NCI-H1436 treated with DMSO at 0.1 percent for 48 hours (cell line): ENCODE measurements at places on chromosomes 7 and 10.

- no peak for DNase-seq
Measured at GRCh38 chr10:20059084-20059835, 243.0 kb downstream of the PLXDC2 start.

GRCh38 chr10:15245530-15245929 lies 77.0 kb upstream of the NMT2 start:
- DNase-seq: no peak

GRCh38 chr7:44309271-44310091 lies 15.9 kb downstream of the CAMK2B start:
- DNase-seq: no peak

GRCh38 chr7:144074374-144074773 lies 4.8 kb downstream of the OR2A25 start:
- no peak for DNase-seq

DNA sequence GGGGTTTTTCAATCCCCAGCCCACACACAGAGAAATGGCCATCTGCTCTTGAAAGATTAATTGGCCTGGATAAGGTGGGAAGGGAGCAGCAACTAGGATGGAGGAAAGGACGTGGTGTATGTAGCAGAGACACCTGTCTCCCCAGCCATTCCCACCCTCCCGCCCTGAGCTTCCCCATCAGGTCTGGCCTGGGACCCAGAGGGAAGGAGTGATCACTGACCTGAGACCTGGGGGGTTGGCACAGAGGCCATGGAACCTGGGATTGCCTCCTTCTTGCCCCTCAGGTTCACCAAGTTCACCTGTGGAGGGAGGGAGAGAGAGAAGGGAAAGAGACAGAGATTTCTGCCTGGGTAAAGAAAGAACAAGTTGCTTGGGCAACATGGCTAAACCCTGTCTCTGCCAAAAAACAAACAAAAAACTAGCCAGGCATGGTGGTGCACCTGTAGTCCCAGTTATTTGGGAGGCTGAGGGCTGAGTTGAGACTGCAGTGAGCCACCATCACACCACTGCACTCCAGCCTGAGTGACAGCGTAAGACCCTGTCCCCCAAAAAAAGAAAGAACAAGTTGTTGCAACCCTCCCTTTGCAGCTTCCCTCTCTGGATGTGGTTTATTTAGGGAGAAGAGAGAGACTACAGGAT lies 11.3 kb upstream of the TRPV6 start:
- no peak for DNase-seq

- no peak for DNase-seq
Measured at GRCh38 chr7:137789215-137789882, 57.4 kb downstream of the DGKI start.

- peak; percentile 7 for DNase-seq
Measured at GRCh38 chr10:104580774-104581675, 60.1 kb upstream of the SORCS3 start.

- no peak for DNase-seq
Measured at GRCh38 chr10:132414402-132415016, 17.5 kb downstream of the PWWP2B start.

DNA sequence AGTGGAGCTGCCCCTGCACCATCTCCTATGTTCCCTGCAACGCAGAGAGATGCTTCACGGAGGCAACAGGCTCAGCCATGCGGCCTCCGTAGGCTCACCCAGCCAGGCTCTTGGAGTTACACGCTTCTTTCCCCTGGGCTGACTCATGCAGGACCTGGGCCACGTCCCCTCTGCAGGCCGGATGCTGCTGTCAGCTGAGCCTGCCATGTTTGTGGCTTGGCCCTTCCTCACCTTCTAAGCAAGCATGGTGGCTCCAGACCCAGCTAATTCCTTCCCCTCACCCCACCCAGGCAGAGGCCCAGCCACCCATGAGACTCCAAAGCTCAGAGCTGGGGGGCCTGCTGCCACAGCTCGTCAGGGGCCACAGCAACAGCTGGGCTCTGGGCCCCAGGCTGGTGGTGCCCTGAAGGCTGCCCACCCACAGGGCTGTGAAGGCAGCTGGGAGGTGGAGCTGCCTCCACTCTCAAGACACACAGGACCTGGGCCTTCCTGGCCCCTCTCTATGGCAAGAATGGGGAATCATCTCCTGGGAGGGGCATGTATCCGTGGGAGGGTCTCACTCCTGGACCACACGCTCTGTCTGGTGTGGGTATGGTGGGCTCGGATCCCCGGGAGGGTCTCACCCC lies 219.6 kb downstream of the ELFN1 start:
- no peak for DNase-seq

GRCh38 chr7:31647511-31647910 lies 39.5 kb upstream of the PPP1R17 start:
- no peak for DNase-seq

- no peak for DNase-seq
Measured at GRCh38 chr7:26616235-26616634, 248.2 kb downstream of the SKAP2 start.

DNA sequence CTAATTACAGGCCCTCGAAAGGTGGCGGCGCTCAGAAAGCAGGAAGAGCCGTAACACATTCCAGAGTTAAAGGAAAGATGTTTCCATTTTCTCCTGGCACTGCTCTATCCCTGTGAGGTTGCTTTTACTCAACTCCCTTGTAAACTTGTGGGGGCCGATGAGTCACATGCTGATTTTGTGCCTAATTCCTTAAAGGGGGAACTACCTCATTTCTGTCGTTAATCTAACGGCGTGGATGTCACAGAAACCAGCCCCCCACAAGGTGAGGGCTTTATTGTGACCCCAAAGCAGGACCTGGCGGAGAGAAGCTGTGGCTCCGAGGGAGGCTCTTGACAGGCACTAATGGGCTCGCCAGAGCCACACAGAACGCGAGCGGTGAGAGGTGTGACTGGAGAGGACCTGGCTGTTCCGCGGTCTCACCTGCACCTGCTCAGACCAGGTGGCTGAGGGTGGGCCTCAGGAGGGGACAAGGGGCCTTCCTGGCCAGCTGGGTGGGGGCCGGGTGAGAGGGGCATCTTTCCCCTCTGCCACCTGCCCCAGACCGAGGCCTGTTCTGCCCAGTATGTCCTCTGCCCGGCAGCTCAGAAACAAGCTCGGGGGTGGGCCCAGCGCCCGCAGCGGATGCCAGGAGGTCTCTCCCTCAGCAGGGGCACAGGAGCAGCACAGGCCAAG lies 50.9 kb downstream of the CALML3 start:
- DNase-seq: no peak

DNA sequence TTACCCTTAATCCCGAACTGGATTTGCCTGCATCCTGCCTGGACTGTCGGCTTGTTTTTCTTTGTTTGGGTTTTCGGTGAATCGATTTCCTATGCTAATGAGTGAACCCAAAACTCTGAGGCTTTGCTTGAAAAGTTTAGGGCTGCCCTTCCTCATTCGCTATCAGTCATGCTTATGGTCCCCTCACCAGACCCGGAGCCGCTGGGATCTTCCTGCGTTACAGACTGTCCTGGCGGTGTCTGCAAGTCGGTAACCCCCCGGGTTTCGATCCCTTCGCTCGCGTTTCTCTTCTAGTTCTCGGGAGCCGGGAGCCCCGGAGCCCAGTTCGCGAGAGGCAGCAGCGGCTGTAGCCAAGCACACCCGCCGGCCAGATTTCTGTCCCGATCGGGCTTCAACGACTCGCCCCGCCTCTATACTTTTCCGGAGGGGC lies 2.2 kb downstream of the EMX2 start:
- no peak for DNase-seq

DNA sequence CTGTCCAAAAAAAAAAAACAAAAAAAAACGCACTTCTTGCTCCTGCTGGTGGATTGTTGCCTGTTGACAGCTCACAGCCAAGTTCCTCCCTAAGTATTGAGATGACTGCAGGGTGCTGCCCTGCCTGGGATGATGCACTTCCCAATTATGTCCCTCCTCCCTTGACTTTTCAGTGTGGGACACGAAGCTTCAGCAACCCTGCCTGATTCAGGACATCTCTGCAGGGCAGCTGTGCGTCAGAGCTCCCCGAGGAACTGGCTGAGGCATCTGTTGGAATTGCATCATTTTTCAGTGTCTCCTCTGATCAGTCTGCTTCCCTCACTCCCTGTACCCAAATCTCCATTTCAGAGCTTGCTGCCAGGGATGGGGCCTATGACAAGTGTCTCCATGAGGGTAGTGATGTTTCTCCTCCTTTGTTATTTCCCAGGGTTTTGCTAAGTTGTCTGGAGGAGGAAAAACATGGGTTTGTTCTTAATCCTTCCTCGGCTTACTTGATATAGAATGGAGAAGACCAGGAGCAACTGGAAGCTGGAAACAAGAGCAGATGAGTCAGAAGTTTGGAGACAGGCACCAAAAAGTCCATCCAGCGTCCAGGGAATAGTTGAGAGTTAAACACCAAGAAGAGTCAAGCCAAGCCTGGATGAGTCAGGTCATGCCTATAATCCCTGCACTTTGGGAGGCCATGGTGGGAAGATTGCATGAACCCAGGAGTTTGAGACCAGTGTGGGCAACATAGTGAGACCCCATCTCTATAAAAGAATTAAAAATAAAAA lies 355.1 kb downstream of the GALNT17 start:
- DNase-seq: no peak

GRCh38 chr7:7962851-7963250 lies 5.7 kb upstream of the GLCCI1 start:
- no peak for DNase-seq

- DNase-seq: no peak
Measured at GRCh38 chr10:28400681-28401080, 97.8 kb upstream of the MPP7 start.

DNA sequence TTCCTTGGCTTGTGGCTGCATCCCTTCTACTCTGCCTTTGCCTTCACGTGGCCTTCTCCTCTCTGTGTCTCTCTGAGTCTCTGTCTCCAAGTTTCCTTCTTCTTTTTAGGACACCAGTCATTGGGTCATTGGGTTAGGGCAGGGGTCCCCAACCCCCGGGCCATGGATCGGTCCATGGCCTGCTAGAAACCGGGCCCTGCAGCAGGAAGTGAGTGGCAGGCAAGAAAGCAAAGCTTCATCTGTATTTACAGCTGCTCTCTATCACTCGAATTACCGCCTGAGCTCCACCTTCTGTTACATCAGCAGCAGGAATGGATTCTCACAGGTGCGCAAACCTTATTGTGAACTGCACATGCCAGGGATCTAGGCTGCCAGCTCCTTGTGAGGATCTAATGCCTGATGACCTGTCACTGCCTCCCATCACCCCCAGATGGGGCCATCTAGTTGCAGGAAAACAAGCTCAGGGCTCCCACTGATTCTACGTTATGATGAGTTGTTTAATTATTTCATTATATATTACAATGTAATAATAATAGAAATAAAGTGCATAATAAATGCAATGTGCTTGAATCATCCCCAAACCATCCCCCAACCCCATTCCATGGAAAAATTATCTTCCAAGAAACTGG lies 47.9 kb upstream of the DOCK1 start:
- no peak for DNase-seq

- no peak for DNase-seq
Measured at GRCh38 chr7:55504967-55505658, 67.2 kb downstream of the VOPP1 start.

- no peak for DNase-seq
Measured at GRCh38 chr10:71065659-71066058, 146.7 kb upstream of the UNC5B start.

DNA sequence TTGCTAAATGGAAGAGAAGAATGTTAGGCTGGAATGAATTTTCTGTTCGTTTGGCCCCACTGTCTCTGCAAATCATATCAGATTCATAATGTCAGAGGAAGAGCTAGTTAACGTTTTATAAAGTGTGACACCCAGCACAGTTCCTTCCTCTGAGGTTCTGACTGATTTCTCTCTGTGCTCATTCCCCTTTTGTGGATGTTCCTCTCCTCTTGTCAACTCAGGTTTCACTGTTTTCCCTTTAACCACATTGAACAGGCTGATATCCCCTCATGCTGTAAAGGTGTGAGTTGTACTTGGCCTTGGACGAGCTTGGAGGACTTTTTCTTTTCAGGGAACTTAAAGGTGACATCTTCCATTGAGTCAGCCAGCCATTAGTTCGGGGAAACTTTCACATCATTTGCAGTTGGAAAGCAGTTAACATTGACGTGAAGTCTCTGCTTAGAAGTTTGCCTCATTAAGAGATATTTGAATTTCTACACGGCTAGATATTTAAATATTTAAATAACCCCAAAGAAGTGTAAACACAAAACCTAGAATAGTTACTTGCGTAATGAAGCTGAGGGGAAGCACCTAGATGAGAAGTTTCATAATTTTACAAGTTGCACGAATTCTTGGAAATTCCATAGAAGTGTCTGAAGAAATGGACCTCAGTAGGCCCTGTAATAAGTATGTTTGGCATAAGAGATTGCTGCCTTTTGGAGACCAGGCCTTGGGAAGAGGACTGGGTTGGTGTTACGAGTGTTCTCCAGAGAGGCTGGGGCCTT lies 101.5 kb upstream of the EGR2 start:
- DNase-seq: no peak

GRCh38 chr10:60816628-60817397 lies 38.5 kb downstream of the CDK1 start:
- DNase-seq: no peak

DNA sequence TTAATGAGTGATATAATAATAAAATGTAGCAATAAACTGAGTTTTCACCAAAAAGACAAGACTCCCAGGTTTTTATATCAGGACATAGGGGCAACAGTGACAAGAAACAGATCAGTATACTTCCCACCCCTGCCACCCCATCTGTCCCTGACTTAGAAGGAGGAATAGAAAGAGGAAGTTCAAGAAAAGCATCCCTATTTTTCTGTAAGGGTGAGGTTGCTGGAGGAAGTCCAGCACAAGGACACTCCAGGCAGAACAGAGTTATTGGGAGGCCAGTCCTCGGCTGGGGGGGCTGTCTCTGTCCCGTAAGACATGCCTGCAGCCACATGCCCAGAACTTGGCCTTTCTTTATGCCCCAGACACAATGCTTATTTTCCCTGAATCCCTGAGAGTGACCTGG lies 16.5 kb upstream of the TLX1 start:
- no peak for DNase-seq

- no peak for DNase-seq
Measured at GRCh38 chr7:40760987-40761386, 626.2 kb downstream of the SUGCT start.

DNA sequence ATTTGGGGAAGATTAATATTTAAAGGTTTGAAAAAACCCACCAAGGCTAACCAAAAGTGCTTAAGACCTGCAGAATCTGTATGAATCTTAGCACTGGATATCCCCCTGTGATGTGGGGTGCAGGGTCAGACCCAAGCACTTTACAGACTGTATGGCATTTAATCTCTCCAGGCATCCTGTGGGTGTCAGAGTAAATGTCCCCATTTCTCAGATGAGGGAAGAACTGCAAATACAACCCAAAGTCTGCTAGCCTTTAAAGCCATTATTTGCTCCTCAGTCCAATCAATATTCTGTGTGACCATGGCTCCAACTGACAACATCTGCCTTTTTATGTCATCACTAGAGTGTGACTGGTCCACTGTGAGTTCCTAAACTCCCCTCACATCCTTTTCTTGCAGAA lies 10.0 kb upstream of the MBL2 start:
- DNase-seq: no peak

DNA sequence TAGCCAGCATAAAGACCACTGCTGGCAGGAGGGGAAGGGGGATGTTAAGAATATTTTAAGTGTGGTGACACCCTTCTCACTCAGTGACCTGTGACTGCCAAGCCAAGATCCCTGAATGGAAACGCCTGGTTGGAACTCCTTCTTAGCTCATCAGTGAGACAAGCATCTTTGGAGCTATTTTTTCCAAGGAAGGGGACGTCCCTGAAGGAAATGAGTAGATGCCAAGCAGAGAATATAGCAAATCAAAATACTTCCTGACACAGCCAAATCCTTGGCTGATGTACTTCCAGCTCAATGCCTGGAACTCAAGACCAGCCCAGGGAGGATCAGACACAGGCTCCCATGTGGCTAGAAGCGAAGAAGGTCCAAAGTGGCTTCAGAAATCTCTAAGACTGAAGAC lies 82.2 kb downstream of the SORBS1 start:
- no peak for DNase-seq

- no peak for DNase-seq
Measured at GRCh38 chr10:1661416-1661815, 75.9 kb downstream of the ADARB2 start.
